ENCODE measurements at places on chromosomes 2 and 18. TPM values are rescaled to one million over a fixed set of nuclear protein-coding genes. Genes with fewer than 3 reads are reported as not detected.

WDR7 gene
- total RNA-seq: 23.1 TPM

DYSF gene
- total RNA-seq: 0.02 TPM

SIX2 gene
- not detected for total RNA-seq

IL36RN gene
- not detected for total RNA-seq

RAB6C gene
- total RNA-seq: not detected

PECR gene
- total RNA-seq: 20.8 TPM

ECEL1 gene
- total RNA-seq: 0.23 TPM

DNA sequence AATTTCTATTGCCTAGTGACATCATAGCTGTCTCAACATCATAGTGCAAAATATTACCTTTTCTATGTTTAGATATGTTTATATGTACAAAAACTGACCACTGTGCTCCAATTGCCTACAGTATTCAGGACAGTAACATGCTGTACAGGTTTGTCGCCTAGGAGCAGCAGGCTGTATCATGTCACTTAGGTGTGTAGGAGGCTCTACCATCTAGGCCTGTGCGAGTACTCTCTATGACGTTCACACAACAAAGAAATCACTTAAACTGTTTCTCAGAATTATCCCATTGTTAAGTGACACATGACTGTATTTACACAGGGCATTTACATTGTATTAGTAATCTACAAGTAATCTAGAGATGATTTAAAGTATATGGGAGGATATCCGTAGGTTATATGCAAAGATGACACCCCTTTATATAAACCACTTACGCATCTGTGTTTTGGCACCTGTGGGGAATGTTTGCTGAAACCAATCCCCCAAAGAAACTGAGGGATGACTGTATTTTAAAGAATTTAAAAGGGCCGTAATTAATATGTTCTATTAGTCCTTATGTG, 24.7 kb downstream of the IL1R2 start:
- no peak for DNase-seq

GRCh38 chr2:45068571-45069140, 59.4 kb upstream of the SIX2 start:
- no peak for DNase-seq

GRCh38 chr18:70037431-70038061, 89.9 kb upstream of the CD226 start:
- DNase-seq: no peak

GRCh38 chr2:15800495-15801329, 139.6 kb upstream of the MYCN start:
- DNase-seq: no peak

GRCh38 chr18:76389716-76390115, 105.3 kb downstream of the ZNF516 start:
- no peak for DNase-seq

GRCh38 chr2:182924306-182924705, 57.9 kb upstream of the FRZB start:
- DNase-seq: no peak

DNA sequence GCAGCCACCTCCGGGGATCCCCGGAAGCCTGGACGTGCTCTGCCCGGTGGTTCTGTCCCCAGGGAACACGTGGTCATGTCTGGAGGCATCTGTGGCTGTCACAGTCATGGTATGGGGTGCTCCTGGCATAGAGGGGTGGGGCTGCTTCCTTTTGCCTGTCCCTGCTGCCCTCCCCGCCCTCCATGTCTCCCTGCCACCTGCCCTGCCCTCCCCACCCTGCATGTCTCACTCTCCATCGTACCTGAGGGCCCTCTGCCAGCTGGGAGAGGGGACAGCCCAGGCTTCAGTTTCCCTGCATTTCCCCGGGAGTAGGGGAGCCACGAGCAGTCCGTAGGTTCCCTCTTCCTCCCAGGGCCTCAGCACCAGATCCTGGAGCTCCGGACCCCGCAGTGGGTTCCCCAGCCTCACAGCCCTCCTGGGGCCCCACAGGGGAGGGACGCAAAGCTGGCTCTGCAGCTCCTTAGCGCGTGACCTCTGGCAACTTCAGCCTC, 90.0 kb upstream of the CTDP1 start:
- no peak for DNase-seq

DNA sequence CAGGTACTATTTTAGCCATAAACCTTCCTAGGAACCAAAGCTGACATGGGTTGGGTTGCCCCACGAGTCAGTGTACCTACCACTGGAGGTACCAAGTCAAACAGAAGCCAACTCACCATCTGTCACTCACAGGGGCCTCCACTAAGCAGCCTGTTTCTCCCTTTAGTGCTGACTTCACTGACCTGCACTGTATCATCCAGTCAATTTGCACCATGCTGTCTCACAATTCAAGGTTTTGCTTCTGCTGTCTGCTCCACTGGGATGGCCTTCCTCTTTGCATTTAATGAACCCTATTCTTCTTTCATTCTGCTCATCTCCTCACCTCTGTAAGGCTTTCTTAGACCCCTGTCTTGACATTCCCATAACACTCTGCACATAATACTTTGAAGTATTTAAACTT, 47.2 kb downstream of the EIF2AK3 start:
- DNase-seq: no peak

- no peak for DNase-seq
Observed at GRCh38 chr18:51154431-51155063, 42.9 kb downstream of the MEX3C start.

GRCh38 chr2:60520917-60521539, 32.4 kb downstream of the BCL11A start:
- DNase-seq: no peak

DNA sequence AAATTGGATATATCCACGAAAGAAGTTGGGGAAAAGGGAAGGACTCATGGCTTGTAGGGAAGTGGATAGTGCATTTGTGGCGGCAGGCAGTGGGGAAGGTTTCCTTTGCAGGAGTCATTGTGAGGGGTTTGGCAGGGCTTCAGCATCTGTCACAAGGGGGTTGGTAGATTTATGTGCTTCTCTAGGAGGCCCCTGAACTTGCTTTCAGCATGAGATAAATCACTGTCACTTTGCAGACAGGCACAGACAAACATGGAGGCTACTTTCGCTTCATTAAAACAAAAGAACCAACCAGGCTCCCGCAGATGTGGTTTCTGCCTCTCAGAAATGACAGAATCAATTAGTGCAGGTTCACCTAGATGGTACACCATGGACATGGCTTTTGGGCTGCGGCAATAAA, 340.7 kb downstream of the TGIF1 start:
- no peak for DNase-seq

- no peak for DNase-seq
Observed at GRCh38 chr2:227147023-227147422, 17.0 kb downstream of the COL4A4 start.

GRCh38 chr18:46416706-46417638, 240.0 kb downstream of the LOXHD1 start:
- peak; percentile 17 for DNase-seq

GRCh38 chr2:136985044-136985443, 219.7 kb downstream of the THSD7B start:
- DNase-seq: no peak

DNA sequence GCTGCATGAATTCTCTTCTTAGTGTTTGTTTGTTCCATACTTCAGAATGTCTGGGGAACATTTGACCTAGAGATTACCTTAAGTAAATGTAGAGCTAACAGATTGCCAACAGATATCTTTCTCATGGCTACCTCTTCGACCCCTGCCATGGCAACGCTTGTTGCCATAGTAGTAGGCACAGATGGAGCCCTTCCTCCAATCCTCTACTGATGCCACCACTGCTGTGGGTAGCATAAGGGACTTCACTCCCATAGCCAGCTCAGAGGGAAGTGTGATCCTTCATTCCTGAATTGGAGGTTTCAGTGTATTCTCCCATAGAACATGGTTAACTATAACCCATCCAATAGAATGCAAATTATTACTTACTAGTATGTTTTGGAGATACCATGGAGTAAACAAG, 543.6 kb upstream of the NRP2 start:
- no peak for DNase-seq

GRCh38 chr2:219358170-219359075, 25.9 kb upstream of the RESP18 start:
- peak; percentile 46 for DNase-seq

GRCh38 chr18:64055019-64055418, 85.1 kb downstream of the SERPINB8 start:
- no peak for DNase-seq

DNA sequence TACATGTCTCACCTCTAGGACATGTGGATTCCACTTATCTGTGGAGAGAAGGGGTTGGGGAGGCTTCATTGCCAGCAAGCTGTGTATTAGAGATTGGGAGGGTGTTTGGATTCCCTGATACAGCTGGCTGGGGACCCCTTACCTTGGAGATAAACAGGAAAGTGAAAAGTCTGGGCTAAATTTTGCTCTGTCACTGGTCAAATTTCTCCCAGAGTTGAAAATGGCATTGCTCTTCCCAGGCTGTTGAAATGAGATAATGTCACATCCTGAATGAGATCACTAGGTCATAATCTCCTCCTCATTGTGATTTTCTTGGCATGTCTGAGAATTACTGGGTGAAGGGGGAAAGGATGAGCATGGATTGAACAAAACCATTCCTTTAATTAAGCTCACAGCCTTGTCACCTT, 265.0 kb upstream of the PARD3B start:
- no peak for DNase-seq

DNA sequence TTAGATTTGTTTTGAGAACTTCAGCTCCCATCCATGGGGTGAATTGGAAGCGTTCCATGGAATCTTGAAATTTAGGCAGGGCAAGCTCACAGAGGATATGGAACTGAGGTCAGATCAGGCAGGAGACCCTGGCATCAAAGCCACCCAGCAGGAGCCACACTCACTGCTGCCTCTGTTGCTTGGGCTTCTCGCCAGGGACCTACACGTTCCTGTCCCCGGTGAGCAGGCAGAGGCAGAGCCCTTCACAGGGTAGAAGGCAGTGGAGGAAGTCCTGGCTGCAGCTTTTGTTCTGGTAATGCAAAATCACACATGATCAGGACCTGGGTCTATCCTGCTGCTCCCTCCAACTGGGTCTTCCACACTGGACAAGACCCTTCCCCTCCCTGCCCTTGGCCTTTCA, 42.1 kb downstream of the CAPN13 start:
- DNase-seq: no peak

GRCh38 chr2:74392449-74392743, 12.3 kb upstream of the DCTN1 start:
- DNase-seq: no peak

DNA sequence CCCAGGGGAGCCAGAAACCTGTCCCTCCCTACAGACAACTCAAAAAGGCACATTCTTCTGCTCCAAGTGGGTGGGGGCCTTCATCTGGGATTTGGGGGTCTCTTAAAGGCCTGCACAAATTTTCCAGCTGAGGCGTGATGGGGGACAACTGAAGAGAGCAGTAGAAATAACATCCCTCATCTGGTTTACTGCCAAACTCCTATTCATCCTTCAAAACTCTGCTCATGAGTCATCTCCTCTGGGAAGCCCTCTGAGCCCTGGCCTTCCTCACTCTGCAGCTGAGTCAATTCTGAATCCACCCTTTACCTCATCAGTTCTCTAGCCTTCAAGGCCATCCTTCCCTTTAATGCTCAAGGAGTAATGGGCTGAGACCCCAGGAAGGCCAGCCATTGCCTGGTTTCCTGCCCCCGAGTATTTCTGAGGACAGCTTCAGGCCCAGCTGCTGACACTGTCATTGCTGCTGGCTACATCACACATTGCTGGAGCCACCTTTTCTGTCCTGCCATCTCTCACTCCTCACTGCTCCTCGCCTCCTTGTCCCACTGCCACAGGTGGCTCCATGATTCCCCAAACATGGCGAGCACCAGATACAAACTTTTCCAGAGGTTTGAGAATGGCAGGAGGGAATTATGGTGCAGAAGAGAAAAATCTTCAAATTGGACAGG, 32.2 kb upstream of the GLI2 start:
- no peak for DNase-seq

GRCh38 chr2:145464866-145465265, 944.9 kb upstream of the ZEB2 start:
- DNase-seq: no peak

DNA sequence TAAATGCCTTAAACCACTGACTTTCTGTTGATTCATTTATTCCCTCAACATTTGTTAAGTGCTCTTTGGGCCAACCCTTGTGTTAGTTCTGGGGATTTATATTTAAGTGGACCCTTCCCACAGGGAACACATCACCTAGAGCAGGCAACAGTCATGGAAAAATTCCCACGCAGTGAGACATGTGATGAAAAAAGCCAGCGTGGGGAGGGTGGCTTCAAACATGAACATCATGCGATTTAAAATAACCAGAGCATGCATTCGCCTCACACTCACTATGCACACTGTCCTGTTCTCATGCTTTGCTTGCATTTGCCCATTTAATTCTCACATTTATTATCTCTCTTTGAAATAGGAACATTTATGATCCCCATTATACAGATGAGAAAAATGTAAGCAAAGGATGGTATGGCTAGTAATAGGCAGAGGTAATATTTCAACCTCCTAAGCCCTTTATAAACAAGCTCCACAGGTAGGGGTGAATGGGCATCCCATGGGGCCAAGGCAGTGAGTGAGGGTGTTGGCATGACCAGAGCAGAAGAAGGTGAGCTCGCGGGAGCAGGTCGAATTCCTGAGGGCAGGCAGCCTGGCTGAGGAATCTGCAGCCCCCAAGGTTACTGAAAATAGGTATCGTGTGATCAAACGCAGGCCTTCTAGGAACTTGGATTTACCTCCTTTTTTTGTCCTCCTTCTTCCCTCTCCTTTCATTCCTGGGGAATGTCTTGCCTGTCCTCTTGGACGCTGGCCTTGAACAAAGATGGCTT, 297.8 kb downstream of the MYCN start:
- no peak for DNase-seq

- no peak for DNase-seq
Observed at GRCh38 chr2:204039298-204039838, 102.8 kb downstream of the ICOS start.

GRCh38 chr2:90209009-90209408, 1517.5 kb downstream of the RPIA start:
- DNase-seq: no peak

DNA sequence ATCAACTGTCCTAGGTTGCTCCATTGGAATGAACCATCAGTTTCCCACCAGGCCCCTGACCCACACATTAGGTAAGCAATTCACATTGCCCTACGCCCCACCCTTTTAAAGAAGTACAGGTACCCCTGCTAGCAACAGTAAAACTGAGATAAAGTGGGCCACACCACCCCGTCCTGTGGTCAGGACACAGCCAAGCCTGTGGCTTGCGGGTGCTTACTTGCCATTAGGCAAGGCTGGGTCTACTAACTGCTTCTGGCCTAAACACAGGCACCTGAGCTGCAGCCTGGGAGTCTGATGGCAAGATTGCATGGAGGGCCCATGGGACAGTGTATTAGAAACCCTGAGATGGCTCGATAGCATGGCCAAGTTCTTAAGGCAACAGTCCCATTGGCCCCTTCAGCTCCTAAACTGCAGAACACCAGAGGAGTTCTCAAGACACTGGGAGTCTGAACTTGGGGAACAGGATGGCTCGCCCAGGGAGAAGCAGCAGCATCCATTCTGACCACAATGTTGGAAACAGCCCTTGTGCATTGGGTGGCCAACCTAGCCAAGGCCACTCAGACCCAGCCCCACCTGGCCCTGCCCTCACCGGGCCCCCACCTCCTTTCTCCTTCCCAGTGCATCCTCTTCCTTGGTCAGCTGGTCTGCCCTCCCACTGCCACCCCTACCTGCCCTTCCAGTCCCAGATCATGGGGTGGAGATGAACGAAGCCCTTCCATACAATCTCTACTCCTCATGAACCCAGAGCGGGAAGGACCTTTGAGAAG, 177.1 kb downstream of the TNS1 start:
- DNase-seq: no peak

Data from activated CD4-positive, alpha-beta T cell treated with anti-CD3 and anti-CD28 coated beads for 36 hours (primary cell).